ENCODE measurements at places on chromosomes 2 and 18.
A peak's percentile ranks its signal among the peaks of the same experiment; 100 is the strongest.

DNA sequence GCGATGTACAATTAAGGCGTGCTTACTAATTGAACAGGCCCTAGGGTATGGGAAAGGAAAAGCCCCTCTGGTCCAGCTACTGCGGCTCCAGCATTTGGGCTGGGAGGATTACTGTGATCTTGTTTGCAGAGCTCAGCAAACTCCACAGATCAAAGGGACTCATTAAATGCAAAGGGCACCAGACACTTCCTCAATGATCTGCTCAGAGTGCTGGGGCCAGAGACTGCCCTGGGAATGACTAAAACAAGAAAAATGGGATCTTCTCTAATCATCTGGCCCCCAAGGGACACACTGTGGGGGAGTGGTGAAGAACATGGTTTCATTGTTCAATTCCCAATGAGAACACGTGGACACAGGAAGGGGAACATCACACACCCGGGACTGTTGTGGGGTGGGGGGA, 85.0 kb downstream of the MARCHF4 start:
- DNase-seq = peak; percentile 72

- DNase-seq = no peak
Measured at GRCh38 chr2:85514323-85514722, 24.6 kb upstream of the MAT2A start.

GRCh38 chr2:23380562-23381065, 4.4 kb upstream of the KLHL29 start:
- DNase-seq = no peak

DNA sequence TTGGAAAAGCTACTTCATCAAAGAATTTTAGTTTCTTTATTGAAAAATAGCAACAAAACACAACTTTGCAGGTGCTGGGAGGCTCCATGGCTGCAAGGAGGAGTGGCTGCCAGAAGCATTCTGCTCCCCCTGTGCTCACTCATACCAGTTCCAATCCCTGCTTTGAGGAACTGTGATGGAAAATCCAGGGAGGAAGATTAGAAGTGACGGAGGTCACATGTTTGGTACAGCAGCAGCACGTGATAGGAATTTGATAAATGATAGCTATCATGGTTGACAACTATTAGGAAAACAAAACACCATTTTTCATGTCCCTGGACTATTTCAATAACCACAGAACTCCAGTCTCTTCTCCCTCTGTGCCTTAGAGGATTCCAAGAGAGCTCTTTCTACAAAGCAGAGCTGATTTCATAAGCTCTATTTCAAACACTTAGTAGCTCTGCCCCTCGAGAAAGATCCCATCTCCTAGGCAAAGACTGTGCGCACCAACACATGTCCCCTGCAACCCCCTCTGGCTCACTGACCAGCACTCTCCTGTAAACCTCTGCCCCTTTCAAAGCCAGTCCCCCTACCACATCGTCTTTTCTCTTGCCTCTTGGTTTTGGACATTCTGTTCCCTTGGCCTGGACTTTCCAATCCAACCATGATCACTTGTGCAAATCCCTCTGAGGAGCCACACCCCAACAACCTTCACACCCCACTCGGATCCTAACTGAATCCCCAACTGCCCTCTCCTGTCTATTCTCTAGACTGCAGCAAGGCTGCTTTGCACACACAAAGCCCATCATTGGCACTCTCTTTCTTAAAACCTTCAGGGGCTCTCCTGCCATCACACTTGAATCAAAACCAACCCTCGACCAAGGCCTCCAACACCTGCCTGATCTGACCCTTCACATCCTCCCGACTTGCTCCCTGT, 352.4 kb upstream of the PKDCC start:
- DNase-seq = no peak

DNA sequence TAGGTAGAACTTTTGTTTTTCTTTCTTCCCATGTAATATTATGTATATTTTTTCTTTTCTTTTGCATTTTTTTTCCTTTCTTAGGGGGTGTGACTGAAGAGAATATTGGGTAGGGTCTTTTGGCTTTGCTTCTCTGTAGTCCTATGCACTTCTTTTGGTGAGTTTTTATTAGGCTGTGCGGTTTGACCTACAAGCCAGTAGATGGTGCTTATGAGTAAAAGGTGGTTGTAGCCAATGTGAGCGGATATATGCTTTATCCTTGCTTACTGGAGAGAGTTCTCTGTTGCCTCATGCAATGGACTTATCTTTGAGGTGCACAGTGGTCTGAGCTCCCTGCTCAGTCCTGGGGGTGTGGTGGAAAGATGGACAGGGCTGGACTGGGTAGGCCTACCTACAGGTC, 52.7 kb downstream of the DSEL start:
- DNase-seq = no peak

- no peak for DNase-seq
Measured at GRCh38 chr18:23871410-23871809, 143.1 kb upstream of the TTC39C start.

- DNase-seq = peak; percentile 32
Measured at GRCh38 chr2:147925886-147926285, 81.1 kb downstream of the ACVR2A start.

GRCh38 chr2:164314148-164314547, 307.1 kb downstream of the GRB14 start:
- peak; percentile 13 for DNase-seq

GRCh38 chr18:48750485-48751175, 200.1 kb downstream of the SMAD7 start:
- DNase-seq = no peak

DNA sequence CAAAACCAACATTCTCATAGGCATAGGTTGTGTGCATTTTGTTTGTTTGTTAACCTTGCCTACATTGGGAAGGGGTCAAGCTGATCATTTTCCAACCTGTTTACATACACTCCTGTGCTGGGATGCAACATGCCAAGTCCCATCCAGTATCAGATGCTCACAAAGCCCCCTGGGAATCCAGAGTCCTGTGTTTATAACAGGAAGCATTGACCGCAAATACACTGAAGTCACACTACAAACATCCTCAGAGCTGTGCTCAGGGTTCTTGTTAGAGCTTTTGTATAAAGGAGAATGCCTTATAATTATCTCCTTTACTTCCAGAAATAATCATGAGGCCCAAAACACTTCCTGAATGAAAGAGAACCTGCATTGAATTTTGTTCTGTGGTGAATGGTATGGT, 488.7 kb upstream of the TCF4 start:
- no peak for DNase-seq

GRCh38 chr18:3799515-3799914, 349.5 kb downstream of the TGIF1 start:
- DNase-seq = no peak

DNA sequence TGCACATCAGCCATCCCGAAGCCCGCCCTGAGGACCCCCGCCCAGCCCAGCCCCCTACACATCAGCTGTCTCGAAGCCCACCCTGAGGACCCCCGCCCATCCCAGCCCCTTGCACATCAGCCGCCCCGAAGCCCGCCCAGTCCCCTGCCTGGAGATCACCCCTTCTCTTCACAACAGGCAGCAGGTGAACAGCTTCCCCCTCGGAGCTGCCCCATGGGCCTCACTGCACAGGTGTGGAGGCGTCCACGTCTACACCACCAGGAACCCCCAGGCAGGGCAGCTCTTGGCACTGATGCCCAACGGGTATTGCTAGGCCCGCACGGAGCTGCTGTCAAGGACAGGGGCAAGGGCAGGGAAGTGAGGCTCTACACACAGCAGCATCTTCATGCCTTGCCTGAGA, 137.6 kb downstream of the HDAC4 start:
- no peak for DNase-seq

- no peak for DNase-seq
Measured at GRCh38 chr2:74779587-74780135, 54.3 kb upstream of the HK2 start.

GRCh38 chr2:55168221-55169154, 63.6 kb downstream of the CLHC1 start:
- peak; percentile 84 for DNase-seq

- DNase-seq = no peak
Measured at GRCh38 chr2:234606896-234607295, 110.0 kb upstream of the ARL4C start.

GRCh38 chr18:24936691-24937090, 415.3 kb downstream of the ZNF521 start:
- no peak for DNase-seq

- no peak for DNase-seq
Measured at GRCh38 chr2:45441571-45441970, 169.5 kb downstream of the SRBD1 start.

GRCh38 chr2:159890551-159891266, 92.7 kb upstream of the CD302 start:
- DNase-seq = no peak

- DNase-seq = peak; percentile 44
Measured at GRCh38 chr2:206443735-206444527, 599 bp downstream of the ADAM23 start.

- DNase-seq = no peak
Measured at GRCh38 chr2:43472527-43473194, 123.2 kb downstream of the THADA start.

DNA sequence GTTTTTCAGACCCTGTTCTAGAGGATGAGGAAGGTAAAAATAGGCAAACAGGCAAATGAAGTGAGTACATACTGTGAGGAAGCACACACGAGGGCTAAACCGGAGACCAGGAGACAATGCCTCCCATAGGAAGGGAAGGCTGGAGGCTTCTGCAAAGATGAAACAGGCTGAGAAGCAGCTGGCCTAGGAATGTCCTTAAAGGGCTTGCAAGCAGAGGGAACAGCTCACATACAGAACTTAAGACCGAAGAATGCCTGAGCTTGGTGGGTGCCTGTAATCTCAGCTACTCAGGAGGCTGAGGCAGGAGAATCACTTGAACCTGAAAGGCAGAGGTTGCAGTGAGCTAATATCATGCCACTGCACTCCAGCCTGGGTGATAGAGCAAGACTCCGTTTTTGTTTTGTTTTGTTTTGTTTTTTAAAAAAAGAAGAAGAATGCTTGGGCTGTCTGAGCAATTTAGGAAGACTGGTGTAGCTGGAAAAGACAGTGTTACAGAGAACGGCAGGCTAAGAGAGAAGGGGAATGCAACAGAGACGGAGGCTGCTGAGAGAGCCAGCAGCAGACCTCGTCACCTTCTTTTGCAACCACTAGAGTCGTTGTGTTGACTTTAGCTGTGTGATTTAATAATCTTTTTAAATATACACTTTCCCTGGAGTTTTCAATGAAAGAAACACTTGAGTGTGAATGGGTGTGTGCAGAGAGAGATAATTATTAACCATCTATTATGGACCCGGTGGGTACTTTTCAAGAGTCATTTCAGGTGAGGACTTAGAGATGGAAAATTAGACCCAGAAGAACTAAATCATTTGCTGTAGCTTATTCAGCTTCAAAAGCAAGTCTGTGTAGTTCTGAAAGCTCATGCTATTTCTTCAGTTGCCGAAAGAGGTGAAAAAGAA, 232.8 kb downstream of the GALR1 start:
- DNase-seq = no peak

- DNase-seq = no peak
Measured at GRCh38 chr2:2075875-2076529, 255.1 kb downstream of the MYT1L start.

DNA sequence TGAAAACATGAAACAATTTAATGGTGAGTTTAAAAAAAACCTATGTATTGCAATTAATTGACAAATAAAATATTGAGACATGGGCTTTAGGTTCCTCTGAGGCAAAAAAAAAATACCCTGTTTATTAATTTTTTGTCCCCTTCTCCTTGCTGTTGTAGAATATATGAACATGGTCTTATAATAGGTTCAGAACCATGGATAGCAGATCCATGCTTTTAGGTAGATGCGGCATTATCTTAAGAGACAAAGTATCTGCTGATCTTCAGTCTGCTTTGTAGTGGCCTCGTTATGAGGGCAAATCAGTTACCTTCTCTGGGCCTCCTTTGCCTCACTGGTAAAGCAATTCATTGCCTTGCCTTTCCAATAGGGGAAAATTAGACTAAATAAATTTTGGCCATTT, 850.7 kb downstream of the NRXN1 start:
- DNase-seq = no peak

GRCh38 chr2:119253760-119254600, 30.3 kb downstream of the STEAP3 start:
- DNase-seq = no peak

- DNase-seq = peak; percentile 77
Measured at GRCh38 chr2:164826293-164827243, 15.1 kb downstream of the COBLL1 start.

DNA sequence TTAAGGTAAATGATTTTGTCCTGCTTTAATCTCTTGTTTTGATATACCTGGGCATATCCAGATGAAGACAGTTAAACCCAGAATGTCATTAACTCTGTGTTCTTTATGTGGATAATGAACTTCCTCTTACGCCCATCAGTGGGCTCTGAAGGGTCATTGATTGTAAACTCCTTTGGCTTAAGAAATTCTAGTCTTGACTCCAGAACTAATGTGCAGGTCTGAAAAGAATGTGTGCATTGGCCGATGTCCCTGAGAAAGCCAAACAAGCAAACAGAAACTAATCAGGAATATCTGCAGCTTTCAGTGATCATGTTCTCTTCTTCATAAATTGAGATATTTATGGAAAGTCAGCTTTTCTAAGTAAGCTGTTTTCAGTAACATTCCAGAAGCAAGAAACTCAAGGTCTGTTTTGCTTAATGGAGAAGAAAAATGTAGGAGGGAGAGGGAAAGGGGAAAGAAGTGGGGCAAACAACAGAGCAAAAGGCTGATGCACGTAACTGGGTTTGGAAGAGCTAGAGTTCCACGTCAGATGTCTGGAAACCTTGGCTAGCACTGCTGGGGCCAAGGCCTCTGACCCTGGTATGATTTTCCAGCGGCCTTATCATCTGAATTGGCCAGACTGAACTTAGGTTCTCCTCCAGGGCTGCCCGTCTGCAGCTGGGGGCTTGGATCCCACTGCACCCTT, 61.3 kb upstream of the FHL2 start:
- no peak for DNase-seq

- no peak for DNase-seq
Measured at GRCh38 chr2:181438261-181438660, 18.9 kb upstream of the ITGA4 start.

GRCh38 chr18:11808001-11808855, 43.0 kb upstream of the CHMP1B start:
- DNase-seq = peak; percentile 65

DNA sequence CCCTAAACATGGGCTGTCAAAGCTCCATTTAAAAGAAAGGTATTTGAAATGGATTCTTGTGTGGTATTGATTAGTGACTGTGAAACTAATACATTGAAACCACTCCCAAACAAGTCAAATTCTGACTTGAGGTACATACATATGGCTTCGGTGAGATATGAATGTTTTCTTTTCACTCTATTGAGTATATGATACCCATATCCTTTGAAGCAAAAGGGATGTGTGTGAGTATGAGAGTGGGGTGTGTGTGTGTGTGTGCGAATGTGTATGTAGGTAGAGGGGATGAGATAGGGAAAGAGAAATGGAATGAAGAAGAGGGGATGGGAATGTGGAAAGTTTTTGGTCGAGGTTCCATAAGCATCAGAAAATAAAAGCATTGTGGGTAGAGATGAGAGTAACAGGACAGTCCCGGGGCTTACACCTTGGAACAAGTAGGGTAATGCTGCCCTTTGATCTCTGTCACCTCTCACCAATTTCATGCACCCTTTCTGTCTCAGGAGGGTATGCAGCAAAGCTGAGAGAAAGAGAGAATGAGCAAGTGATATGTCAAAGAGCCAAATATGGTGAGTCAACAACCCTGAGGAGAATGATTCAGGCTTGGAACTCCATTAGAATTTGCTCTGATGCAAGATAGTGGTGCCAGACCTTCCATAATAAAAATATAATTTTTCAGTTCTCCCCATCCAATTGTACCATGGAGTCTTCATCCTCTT, 64.0 kb upstream of the ZEB2 start:
- peak; percentile 89 for DNase-seq
